ENCODE measurements at places on chromosomes 2 and 18. TPM values are rescaled to one million over a fixed set of nuclear protein-coding genes. Genes with fewer than 3 reads are reported as not detected.

PSME4 gene
- polyA plus RNA-seq, result 33.7 TPM

ECEL1 gene
- polyA plus RNA-seq, result 0.51 TPM

HOXD13 gene
- not detected for polyA plus RNA-seq

FHL2 gene
- 46.8 TPM for polyA plus RNA-seq

FZD7 gene
- 38.9 TPM for polyA plus RNA-seq

ARHGAP28 gene
- polyA plus RNA-seq, result 22.8 TPM

OTOS gene
- not detected for polyA plus RNA-seq

DSC1 gene
- 10.2 TPM for polyA plus RNA-seq

GRCh38 chr18:70288851-70289328, at the start of gene SOCS6:
SOCS6 (plus strand) TSS chr18:70289045; CDS start chr18:70324669, 35,624 bp downstream.
- DNase-seq, result peak; percentile 80

DNA sequence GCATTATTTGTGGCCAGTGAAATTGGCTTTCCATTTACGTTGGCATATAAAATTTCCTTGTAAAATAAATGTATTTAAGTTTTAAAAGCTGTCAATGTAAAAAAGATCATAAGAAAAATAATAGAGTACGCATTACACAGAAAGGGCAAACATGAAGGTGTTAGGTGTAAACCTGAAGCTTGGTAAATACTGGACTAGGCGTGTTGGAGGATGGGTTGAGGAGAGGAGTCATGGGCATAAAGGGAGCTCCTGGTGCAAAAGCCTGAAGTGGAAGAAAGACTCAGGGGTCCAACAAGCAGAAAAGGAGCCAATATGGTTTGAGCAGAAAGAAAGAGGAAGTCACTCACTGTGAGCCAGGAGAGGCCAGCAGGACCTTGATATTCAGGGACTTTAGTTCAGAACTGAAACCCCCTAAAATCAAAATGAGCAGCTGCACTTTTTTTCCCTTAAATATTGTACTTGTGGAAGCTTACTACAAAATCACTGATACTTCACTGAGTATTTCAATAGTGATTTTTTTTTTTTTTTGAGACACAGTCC, 24.4 kb downstream of the SP5 start:
- no peak for DNase-seq

- no peak for DNase-seq
Observed at GRCh38 chr18:68985172-68985820, 187.4 kb downstream of the CCDC102B start.

GRCh38 chr18:64929036-64929435, 780.1 kb upstream of the LINC00305 start:
- peak; percentile 66 for DNase-seq

DNA sequence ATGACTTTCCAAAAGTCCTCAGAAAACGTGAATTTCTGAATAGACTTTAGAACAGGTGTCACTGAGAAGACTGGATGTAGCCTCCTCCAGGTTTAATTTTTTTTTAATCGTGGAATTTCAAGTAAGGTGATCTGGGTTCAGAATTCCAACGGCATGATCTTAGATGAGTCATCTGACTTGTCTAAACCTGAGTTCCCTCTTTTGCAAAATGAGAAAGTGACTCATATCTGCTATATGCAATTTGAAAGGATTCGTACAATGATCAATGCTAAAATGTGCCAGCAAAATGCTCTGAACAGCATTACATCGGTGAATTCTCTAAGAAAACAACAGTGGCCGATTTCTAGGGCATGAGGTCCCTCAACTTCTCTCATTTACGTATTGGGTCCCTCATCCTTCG, 69.1 kb upstream of the ZNF516 start:
- DNase-seq, result no peak

GRCh38 chr18:10850840-10851239, 298.5 kb downstream of the PIEZO2 start:
- DNase-seq, result no peak

GRCh38 chr2:66427300-66427699, 7.6 kb upstream of the MEIS1 start:
- no peak for DNase-seq

DNA sequence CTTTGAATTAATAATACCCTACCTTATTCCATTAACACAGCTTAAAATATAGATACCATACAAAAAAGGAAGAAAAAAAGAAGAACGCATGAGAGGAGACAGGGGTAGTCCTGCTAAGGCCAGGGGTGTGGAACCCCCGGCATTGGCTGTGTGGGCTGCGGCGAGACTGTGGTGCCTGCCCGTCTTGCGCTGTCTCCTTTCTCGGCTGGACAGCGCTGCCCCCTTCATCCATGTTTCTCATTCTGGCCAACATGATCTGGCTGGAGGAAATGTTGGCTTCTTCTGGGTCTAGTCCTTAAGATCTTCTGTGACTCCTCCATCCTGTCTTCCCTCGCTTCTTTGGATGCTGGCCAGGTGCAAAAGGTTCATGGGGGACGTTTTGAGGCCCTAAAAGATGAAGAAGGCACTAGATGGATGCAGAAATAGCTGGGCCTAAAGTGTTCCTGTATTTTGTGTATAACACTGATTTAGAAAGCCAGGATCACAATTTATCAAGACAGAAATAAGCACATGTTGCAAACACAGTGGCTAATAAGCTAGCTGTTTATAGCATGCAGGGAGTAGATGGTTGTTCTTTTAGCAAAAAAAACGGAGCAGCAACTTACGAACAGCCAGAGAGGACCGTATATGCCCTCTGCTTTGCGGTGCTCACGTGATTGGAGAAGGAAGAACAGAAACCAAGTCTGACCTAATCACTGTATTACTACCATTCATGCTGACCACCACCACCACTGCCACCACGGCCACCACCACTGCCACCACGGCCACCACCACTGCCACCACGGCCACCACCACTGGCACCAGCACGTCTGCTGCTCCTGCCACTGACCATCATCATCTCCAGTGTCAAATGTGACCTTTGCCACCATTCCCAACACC, 71.7 kb upstream of the ASB18 start:
- no peak for DNase-seq
